ENCODE measurements at places on chromosomes 2 and 18.

GRCh38 chr2:64795024-64795592 lies 141.4 kb upstream of the SERTAD2 start:
- DNase-seq = no peak

GRCh38 chr2:241612156-241613016 lies 24.6 kb downstream of the THAP4 start:
- DNase-seq = no peak

DNA sequence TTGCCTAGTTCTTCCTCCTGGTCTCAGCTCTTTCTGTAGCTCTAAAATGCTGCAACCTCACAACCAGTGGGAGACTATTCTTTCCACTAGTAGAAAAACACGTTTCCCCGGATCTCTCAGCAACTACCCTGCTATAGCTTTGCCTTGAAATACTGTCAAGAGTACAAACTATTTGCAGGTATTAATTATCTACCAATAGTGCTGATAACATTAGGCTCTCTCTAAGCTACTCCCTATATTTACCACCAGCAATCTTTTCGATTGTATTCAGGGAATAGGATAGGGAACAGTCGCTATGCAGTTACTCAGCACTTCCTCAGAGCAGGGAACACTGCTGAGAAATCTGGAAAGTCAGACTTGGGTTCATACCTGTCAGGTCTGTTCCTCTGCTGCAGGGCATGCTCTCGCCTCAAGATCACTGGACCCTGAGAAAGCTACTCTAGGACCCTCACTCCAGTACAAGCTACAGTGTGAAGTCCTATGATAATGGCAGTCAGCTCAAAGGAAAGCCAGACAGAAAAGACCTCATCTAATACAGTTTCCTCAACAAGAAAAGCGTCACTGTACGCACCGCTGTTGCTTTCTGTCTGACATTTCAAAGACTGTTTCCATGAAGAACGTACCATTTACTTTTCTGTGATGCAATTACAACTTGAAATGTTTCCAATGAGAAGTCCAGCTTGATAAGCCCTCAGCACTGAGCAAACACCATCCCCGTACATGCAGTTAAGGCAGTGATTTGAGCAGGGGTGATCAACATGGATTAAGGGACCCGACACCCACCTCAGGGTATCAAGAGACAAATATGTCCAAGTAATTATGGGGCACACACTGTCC lies 22.7 kb downstream of the GDF7 start:
- no peak for DNase-seq

- DNase-seq = no peak
Measured at GRCh38 chr18:58581265-58581664, 47.6 kb downstream of the ALPK2 start.

DNA sequence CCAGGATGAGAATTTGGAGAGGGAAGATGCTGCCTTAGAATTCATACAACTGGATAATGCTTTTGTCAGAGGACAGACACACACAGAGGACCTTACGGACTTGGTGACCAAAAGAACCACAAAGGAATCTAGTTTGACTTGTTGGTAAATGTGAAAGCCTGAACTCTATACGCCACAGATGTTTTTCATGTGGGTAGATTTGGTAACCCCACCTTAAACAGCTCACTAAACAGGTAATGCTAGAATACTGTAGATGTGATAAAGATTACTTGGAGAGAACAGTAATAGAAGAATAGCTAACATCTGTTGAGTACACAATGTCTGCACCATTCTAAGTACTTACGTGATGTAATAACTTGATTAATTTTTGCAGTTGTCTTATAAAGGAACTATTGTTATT lies 24.1 kb downstream of the ANXA4 start:
- DNase-seq = no peak

GRCh38 chr2:181228661-181229060 lies 228.5 kb upstream of the ITGA4 start:
- DNase-seq = no peak

DNA sequence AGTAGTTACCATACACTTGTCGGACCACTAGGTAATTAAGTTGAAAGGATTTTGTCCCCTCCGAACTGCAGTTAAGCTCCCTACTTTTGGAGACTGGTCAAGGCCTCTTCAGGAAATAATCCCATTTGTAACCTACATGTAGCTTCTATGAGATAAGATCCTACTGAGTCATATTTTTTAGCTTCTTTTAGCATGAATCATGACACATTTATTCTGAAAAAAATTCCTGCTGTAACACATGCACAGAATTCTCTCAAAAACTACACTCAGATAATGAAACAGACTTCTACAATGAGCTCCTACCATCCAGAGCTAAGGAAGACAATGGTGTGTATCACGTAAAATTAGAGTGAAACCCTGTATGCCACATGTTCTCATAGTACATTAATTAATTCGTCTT lies 100.7 kb upstream of the CCDC195 start:
- DNase-seq = no peak

DNA sequence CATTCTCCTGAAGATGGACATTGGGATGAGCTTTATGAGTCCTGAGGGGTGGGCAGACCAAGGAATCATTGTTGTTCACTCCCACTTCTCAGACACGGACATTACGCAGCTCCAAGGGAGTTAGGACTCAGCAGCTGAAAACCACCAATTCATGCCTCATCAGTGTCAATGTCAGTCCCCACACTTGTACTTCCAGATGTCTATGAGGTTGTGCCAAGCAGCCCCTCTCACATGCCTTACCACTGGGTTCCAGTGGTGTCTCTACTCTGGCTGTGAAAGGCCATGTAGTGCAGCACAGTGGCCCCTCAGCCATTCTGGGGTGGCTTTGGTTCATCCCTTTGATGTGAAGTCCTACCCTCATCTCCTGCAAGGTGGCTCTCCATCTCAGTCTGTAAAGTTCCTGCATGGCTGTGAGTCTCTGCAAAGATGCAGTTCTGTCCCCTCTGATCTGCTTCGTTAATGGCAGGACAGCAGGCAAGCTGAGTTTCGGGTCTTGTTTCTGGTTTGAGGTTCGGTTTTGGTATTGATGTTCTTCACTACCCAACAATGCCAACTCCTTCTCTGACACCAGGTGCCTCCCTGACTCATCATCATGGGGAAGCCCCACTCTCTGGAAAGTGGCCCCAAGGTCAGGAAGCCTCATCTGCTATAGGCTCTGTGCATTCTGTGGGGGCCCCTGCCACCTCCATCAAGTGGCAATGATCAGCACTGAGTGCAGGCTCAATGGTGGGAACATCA lies 14.0 kb upstream of the COL6A3 start:
- no peak for DNase-seq

GRCh38 chr18:21672521-21673267 lies 31.9 kb downstream of the ABHD3 start:
- no peak for DNase-seq

GRCh38 chr18:35691625-35692024 lies 110.1 kb downstream of the GALNT1 start:
- DNase-seq = no peak
